Fibroblast of gingiva (primary cell): ENCODE measurements at places on chromosomes 16 and 17.

- DNase-seq = no peak
Observed at GRCh38 chr16:49336581-49336980, 37.0 kb upstream of the C16orf78 start.

GRCh38 chr17:18021372-18021771, 17.6 kb downstream of the ATPAF2 start:
- DNase-seq = no peak

- DNase-seq = no peak
Observed at GRCh38 chr16:79434771-79435170, 165.8 kb downstream of the MAF start.

DNA sequence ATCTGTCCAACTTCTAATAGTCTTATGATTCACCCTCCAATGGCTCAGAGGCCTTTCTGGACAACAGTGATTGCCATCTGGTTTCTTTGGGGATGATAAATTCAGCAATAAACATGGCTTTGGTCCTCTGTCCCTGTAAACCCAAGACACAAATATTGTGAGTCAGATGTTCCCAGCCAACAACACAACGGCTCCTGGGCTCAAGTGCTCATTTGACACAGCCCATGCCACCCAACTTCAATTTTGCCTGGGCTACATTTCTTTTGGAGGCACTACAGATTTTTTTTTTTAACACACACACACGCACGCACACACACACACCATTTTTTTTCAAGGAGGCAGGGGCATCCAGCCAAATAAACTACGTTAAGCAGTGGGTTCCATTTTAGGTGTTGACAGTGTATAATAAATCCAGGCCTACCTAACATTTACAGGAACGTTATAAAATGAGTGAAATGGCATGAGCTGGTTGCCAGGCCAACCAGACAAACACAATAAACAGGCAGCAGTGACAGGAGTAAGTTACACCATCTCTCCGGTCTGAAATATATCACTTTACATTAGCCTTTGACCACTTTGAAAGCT, 939.9 kb upstream of the SOX9 start:
- DNase-seq = peak; percentile 69

DNA sequence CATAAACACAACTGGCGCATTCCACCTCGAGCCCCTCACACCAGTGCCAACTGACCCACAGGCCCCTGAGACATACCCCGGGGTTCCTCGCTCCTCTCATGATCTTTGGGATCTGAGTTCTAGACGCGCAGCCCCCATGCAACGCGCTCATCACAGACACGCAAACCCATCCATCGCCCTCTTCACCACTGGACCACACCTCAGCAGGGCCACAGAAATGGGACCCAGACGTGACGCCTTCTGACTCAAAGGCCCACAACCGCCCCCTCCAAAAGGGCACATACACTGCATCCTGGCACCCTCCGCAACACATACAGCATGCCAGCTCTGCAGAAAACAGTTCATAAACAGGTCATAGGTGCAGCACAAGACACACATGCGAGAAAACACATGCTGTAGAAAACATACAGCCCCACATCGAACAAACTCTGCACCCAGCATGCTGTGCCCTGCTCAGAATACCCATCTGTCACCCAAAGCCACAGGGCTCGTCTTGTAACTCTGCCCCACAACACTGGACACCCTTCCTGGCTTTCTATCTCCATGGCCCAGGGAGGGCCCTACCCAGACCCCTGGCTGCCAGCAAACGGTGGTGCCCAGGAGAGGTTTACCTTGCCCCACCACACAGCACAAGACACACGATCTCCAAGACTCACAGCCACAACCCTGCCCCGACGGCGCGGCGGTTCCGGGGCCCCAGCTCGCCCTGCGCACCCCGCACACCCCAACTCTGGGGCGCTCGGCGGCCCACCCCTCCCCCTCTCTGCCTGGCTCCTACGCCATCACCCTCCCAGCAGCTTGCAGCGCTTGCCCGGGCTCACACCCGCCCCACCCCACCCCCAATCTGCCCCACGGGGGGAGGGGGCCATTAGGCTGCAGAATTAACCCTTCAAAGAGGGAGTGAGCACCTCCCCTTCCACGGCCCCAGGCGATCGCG, 887 bp downstream of the ZBTB4 start:
- DNase-seq = peak; percentile 60

DNA sequence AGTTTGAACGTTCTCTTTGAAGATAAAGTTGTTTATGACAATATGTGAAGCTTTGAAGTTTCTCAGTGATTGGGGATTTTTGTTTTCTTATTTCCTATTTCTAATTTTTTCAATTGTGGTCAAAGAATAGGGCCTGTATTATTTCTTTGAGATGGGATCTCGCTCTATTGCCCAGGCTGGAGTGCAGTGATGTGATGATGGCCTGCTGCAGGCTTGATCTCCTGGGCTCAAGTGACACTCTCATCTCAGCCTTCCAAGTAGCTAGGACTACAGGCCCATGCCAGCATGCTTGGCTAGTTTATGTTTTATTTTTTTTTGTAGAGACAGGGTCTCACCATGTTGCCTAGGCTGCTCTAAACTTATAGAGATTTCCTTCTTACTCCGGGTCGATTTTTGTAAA, 11.7 kb upstream of the ANKRD40CL start:
- no peak for DNase-seq

- no peak for DNase-seq
Observed at GRCh38 chr17:53336281-53336680, 486.4 kb upstream of the KIF2B start.

DNA sequence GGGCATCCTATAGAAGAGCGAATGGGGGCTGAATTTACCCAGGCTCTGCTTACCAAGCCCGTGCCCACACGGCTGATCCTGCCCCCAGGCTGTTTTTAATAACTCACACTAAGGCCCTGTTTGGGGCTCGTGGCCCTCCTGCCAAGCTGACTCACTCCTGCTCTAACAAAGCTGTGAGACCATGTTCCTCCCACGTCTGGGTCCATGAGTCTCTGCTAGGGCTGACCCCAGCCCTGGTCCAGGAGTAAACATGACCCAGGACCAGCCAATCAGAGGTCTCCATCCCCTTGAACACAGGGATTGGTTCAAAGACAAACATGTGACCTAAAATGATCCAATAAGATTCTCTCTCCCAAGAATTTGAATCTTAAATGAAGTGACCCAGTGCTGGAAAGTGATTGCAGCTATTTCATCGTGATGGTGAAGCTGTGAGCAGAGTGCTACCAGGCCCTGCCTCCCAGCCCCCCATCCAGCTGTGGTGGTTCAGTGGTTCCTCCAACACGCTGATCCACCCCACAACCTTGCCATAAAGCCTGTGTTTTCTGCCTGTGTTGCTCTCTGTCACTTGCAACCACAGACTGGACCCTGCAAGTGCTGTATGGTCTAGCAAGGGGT, 57.2 kb downstream of the C16orf82 start:
- DNase-seq = no peak

GRCh38 chr17:39969375-39969774, 6.6 kb downstream of the GSDMA start:
- DNase-seq = no peak

- DNase-seq = no peak
Observed at GRCh38 chr16:77300256-77300655, 101.0 kb downstream of the SYCE1L start.
